ENCODE measurements at places on chromosomes 1 and 21. TPM values are rescaled to one million over a fixed set of nuclear protein-coding genes. Genes with fewer than 3 reads are reported as not detected.

DNA sequence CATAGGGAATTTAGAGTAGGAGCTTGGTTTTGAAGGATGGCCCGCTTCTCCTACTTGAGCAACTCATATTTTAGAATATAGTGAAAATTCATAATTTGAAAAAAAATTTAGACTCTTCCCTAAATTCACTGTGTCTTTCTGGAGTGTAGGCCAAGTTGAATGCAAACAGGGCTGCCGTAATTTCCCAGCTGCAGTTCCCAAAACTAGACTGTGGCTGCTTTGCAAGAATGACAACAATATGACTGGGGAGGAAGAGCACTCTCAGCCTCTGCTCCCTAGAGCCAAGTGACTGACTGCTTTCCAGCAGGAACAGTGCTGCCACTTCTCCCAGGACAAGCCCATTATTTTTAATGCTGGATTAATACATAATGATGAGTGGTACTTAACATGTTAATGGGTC, 209.0 kb downstream of the RHOU start:
- DNase-seq, result no peak

Gene IPO13
- 20.7 TPM for total RNA-seq

DNA sequence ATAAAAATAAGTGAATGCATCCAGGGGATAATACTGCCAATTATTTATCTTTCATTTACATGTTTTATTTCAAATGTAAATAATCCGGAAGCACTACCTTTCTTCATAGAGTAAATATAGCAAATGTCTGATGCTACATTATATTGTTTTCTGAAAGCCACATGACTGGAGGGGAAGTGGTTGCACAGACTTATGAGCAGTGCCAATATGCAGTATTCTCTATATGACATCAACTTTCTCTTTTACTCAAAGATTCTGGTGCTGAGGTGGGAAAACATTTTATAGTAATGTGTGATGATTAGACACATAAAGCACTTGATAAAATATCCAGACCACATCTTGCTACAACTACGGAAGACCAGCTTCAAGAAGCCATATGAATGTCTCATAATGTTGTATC, 314.7 kb downstream of the NEGR1 start:
- no peak for DNase-seq

Gene NIPAL3
- total RNA-seq, result 12.6 TPM

- no peak for DNase-seq
Observed at GRCh38 chr1:223088713-223089240, 54.3 kb downstream of the TLR5 start.

GRCh38 chr1:81158592-81158991, 642.1 kb upstream of the ADGRL2 start:
- no peak for DNase-seq

DNA sequence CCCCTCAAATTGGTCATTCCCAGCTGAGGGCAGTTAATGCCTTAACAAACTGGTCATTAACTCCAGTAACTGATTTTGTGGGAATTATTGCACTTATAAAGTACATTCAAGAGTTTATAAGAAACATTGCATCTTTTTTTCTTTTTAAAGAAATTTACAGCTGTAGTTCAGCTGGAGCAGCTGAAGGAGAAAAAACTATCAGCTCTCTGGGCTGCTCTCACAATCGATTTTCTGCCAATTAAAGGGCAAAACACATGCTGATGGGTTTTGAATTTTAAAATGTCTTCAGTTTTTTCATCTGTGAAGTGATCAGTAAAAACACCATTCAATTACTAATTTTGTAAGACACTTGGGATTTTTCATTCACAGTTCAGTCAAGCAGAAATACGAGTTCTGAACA, 74.7 kb downstream of the KIFAP3 start:
- no peak for DNase-seq

Gene KCNJ15
- total RNA-seq, result not detected

Gene PLPP3
- 30.6 TPM for total RNA-seq

GRCh38 chr1:66416295-66416694, 117.7 kb upstream of the SGIP1 start:
- DNase-seq, result no peak

Gene ARHGAP29
- 2.9 TPM for total RNA-seq

GRCh38 chr21:34908419-34909055, 140.6 kb downstream of the RUNX1 start:
- DNase-seq, result no peak

Gene S100A1
- not detected for total RNA-seq

DNA sequence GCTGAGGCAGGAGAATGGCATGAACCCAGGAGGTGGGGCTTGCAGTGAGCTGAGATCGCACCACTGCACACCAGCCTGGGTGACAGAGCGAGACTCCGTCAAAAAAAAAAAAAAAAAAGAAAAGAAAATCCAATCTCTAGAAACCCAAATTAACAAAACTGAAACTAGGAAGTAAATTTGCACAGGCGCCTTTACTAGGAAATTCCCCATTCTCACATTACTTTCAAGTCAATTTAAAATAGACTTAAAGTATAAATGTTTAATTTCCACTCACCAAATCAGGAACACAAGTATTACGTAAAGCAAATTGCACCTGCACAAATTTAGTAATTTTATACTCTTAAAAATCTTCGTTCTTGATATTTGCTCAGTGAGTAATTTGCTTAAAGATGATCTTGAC, 67.8 kb upstream of the BCAR3 start:
- DNase-seq, result no peak

DNA sequence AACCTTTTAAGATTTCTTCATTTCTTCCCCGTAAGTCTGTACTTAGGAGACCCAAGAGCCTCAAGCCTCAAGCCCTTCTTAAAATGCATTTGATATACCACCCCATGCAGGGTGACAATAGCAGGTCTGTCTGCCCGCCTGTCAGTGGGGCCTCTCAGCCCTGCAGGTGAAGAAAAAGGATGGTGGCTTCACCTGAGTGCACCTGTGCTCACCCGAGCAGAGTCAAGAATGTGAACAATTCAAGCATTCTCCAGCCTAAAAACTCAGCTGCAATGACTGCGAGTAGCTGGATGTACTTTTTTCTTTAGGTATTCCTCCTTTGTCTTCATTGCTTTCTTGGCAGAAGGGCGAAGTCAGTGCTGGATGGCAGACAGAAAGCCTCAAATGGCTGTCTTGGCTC, 203.3 kb downstream of the LMX1A start:
- no peak for DNase-seq

GRCh38 chr1:205534444-205534985, 30.0 kb downstream of the CDK18 start:
- DNase-seq, result no peak

DNA sequence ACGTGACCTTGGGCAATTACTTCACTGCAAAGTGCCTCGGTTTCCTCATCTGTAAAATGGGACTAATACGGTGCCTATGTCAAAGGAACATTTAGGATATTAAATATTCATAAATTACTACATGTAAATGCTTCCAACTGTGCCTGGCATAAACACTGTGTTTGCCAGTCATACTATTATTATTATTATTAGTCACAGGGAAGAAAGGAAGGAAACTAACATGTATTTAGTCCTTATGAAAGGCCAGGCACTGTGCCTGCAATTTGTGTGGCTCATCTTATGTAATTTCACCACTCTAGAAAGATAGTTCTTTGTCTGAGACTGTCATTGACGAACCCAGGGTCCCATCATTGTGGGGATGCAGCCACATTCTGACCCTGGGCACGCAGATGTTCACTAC, 45.0 kb downstream of the EPHB2 start:
- DNase-seq, result no peak

Gene CFHR3
- total RNA-seq, result 0.52 TPM

- no peak for DNase-seq
Observed at GRCh38 chr1:232227306-232227705, 402.6 kb downstream of the SIPA1L2 start.

- no peak for DNase-seq
Observed at GRCh38 chr21:41615613-41616012, 107.7 kb upstream of the TMPRSS2 start.

DNA sequence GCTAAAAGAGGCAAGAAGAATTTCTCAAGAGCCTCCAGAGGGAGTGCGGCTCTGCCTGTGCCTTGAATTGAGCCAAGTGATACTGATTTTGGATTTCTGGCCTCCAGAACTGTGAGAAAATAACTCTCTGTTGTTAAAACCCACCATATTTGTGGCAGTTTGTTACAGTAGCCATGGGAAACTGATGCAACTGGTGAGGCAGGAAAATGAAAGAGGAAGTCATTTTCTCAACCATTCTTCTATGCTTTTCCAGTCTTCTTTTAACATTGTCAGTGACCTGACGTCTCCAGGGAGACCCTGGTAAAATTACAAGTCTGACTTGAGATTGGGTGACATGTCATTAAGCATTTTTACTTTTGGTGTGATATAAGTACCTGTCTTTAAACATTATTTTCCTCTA, 5.8 kb downstream of the OR6P1 start:
- no peak for DNase-seq

- no peak for DNase-seq
Observed at GRCh38 chr1:50724626-50725286, 235.3 kb downstream of the FAF1 start.

DNA sequence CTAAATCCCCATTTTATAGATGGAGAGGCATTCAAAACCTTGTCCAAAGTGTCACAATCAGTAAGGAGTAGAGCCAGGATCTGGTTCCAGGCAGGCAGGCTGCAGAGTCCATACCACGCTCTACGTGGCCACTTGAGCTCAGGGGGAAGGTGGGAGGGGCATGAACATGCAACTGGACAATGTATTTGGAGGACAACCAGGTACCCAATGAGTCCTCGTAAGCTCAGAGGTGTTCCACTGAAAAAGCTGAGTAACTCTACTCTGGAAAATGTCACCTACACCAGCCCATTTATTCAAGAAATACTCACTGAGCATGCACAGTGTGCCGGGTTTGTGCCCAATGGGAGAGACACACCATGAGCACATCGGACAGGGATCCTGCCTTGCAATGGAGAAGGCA, 11.2 kb upstream of the GUCA2B start:
- no peak for DNase-seq

Gene CCDC17
- 1.9 TPM for total RNA-seq

- no peak for DNase-seq
Observed at GRCh38 chr1:71196685-71197084, 115.8 kb upstream of the ZRANB2 start.

GRCh38 chr1:192159781-192160180, 1.5 kb downstream of the RGS18 start:
- no peak for DNase-seq

Gene GCSAML
- total RNA-seq, result not detected

- DNase-seq, result no peak
Observed at GRCh38 chr1:46461017-46461808, 28.4 kb upstream of the DMBX1 start.

DNA sequence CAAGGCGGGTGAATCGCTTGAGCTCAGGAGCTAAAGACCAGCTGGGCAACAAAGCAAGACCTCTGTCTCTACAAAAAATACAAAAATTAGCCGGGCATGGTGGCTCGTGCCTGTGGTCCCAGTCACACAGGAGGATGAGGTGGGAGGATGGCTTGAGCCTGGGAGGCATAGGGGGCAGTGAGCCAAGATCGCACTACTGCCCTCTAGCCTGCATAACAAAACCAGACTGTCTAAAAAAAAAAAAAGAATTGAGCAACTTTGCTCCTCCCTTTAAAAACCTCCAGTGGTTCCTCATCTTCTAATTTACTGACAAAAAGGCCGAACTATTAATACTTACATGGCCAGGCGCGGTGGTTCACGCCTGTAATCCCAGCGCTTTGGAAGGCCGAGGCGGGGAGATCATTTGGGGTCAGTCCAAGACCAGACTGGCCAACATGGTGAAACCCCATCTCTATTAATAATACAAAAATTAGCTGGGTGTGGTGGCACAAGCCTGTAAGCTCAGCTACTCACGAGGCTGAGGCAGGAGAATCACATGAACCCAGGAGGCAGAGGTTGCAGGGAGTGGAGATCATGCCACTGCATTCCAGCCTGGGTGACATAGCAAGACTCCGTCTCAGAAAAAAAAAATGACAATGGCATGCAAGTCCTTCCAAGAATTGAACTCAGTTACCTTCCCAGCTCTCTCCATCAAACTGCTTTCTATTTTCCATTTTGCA, 4.4 kb downstream of the ACBD3 start:
- no peak for DNase-seq

- DNase-seq, result no peak
Observed at GRCh38 chr1:160810486-160810885, 14.5 kb downstream of the LY9 start.

DNA sequence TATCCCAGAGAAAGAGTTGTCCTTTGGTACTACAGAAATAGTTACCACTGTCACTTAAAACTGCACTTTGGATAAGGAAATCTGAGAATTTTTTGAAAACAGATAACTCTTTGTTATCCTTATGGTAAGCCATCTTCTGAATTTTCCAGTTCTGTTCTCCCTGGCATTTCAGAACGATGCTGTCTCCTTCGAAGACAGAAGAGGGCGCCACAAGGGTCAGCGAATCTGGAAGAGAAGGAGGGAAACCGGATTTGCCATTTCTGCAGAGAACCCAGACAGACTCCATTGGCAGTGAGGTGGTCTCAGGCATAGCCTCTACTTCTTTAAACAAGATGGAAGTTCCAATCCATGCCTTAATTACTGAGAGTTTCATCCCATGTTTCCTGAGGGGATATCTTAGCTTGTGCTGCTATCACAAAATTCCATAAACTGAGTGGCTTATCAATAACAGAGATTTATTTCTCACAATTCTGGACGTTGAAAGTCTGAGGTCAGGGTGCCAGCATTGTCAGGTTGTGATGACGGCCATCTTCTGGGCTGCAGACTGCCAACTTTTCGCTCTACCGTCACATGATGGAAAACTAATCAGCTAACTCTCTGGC, 6.4 kb downstream of the FCRL2 start:
- DNase-seq, result peak; percentile 60

DNA sequence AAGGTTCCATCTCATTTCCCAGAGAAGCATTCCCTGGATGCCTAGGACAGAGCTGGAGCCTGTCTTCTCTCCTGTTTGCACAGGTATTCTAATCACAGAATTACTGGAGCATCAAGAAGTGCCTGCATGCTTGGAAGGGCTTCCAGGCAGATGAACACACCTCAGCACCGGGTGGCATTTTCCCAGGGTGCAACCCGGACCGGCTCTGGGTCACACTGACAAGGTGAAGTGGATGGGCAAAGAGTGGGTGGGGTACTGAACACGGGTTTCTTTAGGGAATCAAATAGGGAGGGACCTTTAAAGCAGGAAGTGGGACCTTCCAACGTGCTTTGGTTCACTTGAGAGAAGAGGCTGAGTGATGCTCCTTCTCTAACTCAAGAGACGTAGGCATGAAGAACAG, 7.1 kb upstream of the PEF1 start:
- DNase-seq, result no peak

DNA sequence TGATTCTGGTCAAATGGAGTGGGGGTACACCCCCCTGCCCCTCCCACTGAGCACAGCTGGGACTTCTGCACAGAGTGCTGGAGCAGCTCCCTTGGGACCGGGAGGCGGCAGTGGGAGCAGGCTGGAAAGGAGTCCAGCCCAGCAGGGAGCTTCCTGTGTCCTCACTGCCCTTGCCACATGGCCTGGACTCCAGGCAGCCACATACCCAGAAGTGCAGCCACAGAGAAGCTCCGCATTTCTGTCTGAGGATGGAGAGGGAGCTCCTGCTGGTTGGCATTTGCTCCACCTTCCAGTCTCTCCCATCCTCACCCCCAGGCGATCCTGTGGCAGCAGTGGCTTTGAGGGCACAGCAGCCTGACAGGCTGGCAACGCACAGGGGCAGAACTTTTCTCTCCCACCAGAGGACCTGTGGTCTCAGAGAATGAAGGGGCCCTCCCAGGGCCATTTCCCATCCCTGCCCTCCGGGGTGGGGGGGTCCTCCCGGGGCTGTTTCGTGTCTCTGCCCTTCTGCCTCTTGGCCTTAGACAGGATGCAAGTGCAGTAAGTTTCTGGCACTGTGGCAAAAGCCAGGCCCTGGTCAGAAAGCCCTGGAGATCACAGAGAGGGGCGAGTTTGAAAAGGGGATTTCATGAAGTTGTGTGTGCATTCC, 103.6 kb upstream of the COL6A1 start:
- DNase-seq, result no peak

- DNase-seq, result no peak
Observed at GRCh38 chr1:180927348-180927747, 14.7 kb downstream of the KIAA1614 start.

All from H1 (cell line).